Coronary artery (tissue), 2 donors: ENCODE measurements at places on chromosomes 3 and 15.

DNA sequence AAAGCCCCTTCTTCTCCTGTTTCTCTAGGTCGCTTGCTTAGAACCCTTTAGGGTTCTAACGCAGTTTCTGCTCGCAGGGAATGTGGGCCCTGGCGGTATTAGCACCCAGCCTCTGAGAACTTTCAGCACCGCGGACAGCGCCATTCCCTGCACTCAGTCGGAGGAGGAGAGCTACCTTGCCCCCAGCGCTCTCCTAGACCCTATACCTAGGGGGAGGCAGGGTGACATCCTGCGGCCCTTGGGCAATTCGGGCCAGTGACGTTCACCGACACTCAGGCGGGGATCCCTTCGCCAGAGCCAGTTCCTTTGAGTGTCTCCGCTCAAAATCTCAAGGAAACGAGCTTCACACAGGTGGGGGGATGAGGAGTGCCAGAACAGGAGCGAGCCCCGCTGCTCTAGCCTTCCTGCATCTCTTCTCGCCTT, 1.3 kb downstream of the SLC7A14 start:
- no peak for DNase-seq

GRCh38 chr3:64140651-64141050, 84.6 kb downstream of the PRICKLE2 start:
- DNase-seq, result no peak

DNA sequence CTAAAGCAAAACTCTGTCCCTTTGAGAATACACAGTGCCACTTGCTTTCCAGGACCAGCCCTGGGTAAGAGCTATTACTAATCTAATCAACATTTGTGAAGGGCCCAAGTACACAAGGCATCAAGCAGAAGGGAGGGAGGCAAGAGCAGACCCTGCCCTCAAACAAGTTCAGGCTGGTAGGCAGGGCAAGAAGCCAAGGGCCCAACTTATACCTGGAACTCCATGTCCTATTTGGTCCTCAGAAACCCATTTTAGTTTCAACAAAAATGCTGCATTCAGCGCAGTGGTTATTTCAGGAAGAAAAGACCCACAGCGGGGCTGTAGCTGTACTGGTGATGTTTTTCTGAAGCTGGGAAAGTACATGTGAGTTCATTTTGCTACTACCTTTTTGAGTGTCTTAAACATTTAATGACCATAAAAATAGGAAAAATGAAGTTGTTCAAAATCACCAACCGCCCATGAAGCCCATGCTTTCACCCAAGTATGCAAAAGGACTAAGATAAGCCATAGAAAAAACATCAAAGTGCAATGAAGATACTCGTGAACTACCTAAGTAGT, 2.8 kb downstream of the RPS17 start:
- no peak for DNase-seq

GRCh38 chr3:22231061-22231460, 480.1 kb upstream of the ZNF385D start:
- no peak for DNase-seq

- no peak for DNase-seq
Observed at GRCh38 chr3:130839813-130840212, 54.1 kb upstream of the ATP2C1 start.

GRCh38 chr15:60822403-60822802, 343.5 kb upstream of the ICE2 start:
- no peak for DNase-seq

GRCh38 chr15:82587805-82588204, 47.5 kb upstream of the RPS17 start:
- DNase-seq, result no peak

GRCh38 chr3:16765661-16766060, 119.1 kb upstream of the PLCL2 start:
- DNase-seq, result no peak

DNA sequence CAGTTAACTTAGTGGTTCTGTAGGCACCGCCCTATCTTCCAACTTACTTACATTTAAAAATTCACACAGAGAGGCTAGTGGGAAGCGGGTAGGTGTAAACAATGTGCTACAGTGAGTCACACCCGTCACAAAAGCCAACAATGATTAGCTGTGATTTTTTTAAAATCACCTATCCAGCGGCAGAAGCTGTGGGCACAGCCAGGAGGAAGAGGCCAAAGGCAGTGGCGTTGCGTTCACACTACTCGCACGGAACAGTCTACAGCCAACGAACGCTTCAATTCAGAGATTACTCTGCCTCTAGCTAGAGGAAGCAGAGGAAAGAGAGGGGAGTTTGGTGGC, 2.5 kb upstream of the NLGN1 start:
- DNase-seq, result no peak

- DNase-seq, result no peak
Observed at GRCh38 chr3:57977818-57978235, 30.4 kb upstream of the FLNB start.

GRCh38 chr15:67509918-67510317, 11.0 kb upstream of the C15orf61 start:
- DNase-seq, result no peak

DNA sequence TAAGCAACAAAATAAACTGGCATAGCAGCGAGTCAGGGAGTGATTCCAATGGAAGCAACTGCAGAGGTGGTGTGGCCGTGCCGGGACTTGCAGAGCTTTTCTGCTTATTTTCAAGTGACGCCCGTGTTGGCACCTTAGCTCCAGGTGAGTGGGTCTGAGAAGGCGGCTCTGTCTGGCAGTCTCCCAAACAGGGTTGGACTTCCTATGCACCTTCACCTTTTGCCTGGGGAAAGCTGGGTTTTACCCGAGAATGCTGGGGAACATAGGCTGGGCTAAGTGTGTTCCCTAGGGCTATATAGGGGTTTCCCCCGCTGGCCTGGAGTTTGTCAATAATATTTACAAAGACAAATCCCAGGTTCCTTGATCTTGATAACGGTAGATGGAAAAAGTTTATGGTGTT, 179.9 kb upstream of the TBL1XR1 start:
- no peak for DNase-seq

DNA sequence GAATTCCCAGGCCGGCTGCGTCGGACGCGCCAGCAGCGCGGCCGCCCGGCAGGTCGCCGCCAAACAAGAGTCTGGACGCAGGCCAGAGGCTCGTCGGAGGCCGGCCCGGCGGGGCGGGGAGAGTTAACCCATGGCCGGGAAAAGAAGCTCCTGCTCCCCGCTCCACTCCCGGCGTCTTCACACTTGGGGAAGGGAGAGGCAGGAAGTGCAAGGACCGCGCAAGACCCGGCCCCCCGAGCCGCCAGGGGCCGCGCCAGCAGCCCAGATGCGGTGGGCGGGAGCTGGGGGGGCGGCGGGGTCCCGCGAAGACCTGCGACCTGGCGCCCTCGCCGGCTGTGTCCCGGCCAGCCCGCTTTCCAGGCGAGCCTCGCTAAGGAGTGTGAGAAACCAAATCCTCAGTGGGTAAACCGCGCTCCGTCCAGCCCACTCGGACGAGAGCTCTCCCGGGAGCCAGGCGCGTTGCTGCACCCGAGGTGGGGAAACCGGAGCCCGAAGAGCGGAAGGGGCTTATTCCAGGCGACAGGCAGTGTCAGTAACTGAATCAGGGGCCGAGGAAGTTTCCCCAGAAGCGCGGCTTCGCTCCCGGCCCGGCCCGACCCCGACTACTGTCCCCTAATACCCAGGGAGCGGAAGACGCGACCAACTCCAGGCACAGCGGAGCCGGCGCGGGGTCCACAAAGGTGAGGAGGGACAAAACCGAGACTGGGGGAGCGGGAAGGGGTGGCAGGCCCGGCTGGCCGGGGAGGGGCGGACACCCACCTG, 721 bp downstream of the ADAMTS7 start:
- DNase-seq, result no peak

DNA sequence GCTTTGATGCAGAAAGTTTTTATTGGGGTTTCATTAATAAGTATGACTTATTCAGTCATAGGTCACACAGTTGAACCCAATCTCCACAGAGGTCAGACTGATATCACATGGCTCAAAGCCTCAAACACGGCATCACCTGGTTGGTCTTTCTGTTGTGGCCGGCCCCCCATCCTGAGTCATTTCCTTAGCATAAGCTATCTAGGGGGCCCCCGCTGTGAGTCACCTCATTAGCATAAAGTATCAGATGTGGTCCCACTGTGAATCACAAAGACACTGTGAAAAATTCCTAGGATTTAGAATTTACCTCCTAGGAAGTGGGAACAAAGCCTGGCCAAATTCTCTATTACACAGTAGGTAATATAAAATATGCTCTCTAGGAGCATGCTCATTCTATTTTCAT, 502.2 kb downstream of the PYDC2 start:
- DNase-seq, result no peak

DNA sequence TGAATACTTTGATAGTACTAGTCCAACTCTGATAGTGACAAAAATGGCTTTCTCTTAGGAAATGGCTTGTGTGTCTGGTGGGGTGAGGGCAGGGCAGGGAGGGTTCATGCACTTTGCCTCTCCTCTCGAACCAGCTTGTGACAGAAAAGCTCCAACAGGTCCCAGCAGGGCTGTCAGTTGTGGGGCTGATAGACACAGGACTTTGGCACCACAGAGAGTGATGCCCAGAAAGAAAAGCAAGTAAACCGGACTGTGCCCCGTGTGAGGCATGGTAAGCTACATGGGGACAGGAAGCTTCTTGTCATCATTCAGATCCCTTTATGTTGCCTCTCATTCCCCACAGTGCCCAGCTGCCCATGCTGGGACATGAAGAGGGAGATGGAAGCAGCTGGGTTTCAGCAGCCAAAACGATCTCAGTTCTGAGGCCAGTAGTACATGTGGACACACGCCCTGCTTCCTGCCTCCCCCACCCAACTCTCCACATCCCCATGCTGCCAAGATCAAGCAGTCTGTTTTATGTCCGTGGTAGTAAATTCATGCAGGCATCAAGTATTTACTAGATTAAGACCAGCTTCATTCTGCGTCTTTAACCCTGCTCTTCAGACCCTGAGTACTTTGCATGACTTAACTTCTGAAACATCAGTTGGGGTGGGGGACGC, 29.7 kb upstream of the LIPC start:
- DNase-seq, result no peak

- DNase-seq, result no peak
Observed at GRCh38 chr3:114445233-114445632, 151.4 kb downstream of the TIGIT start.

- DNase-seq, result peak; percentile 98
Observed at GRCh38 chr3:172153335-172153861, 114.0 kb downstream of the FNDC3B start.

DNA sequence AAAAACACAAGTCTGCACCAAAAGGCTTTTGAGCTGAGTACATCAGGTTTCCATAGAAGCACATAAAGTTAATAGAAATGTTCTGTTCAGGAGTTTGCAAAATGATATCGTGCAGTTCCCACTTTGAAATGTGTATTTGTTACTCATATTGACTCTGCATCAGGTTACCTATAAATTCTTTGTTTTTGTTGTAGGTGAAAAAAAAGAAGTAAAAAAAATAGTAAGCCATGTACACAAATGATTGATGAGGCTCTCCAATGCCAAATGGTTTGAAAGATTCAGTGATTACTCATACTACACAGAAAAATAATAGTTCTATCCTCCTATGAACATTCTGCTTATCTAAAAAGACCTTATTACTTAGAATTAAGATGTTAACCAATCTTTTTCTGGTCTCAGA, 287.3 kb upstream of the MME start:
- no peak for DNase-seq

- no peak for DNase-seq
Observed at GRCh38 chr15:56942118-56942517, 23.7 kb downstream of the TCF12 start.

GRCh38 chr3:175159202-175159601, 300.1 kb downstream of the NAALADL2 start:
- DNase-seq, result no peak

DNA sequence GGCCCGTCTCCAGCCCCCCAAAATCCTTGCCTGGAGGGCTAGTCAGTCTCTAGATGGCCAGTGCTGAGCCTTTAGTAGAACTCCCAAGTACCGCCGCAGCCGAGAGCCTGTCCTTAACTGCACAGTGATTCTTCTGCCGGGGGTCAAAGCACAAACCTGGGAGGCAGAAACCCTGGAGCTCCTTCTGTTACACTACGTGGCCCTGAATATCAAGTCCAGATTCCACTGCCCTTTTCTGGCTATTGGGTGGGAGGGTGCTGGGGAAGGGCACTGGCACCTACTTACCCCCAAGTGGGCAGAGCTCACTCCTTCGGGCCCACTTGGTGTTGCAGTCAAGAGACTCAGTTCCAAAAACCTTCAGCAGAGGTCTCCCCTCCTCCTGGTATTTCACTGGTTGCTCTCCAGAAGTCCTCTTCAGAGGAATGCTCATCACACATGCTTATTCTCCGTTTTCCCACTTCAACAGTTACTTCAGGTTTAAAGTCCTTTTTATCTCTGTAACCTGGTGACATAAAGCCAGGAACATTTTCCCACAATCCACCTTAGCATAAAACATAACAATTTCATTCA, 10.8 kb downstream of the PDHB start:
- no peak for DNase-seq

DNA sequence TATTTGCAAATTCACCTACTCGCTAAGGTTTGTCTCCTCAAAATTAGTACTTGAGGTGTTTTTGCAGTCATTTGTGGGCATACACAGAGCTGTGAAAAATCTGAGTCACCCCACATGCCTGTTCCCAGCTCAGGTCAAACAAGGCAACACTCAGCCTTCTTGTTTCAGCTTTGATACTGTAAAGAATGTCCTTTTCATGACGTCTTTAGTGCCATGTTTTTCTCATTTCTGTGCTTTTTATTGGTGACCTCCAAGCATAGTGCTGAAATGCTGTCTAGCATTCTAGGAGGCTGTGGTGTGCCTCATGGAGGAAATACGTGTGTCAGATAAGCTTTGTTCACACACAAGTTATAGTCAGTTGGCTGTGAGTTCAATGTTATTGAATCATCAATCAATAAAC, 8.8 kb downstream of the CAPN3 start:
- no peak for DNase-seq

GRCh38 chr3:196013587-196014487, 68.1 kb downstream of the TFRC start:
- DNase-seq, result no peak

- DNase-seq, result no peak
Observed at GRCh38 chr15:83844742-83845141, 190.8 kb downstream of the ADAMTSL3 start.

GRCh38 chr15:59303633-59304032, 69.0 kb downstream of the MYO1E start:
- DNase-seq, result no peak

GRCh38 chr3:128784843-128785242, 58.9 kb downstream of the RAB7A start:
- no peak for DNase-seq

DNA sequence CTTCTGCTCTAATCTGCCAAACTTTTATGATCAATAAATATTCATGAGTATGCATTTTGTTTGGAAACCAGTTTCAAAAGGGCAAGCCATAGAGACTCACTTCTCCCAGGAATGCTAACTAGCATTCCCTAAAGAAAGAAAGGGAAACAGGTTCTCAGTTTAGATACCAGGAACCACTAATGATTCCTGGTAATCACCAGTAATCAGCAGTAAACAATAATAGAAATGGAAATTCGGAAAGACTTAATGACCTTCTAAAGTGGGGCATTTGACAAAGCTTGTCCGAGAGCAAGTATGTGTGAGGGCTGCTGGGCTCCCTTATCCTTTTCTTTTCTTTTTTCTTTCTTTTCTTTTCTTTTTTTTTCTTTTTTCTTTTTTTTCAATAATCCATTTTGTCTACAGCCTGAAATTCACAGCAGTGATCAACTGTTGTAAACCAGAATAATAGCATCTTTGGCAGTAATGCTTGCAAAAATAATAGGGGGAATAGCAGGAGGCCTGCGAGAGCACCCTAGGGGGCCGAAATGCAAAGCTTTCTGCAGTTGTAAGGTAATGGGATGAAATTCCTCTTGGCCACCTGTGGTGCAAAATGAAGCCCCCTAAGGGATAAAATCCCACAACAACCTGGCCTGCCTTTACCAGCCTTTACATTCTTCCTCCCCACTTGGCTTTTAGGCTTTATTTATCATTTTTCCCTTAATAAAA, 253.2 kb downstream of the ZPLD1 start:
- no peak for DNase-seq

GRCh38 chr3:141738891-141739363, 829 bp downstream of the RNF7 start:
- DNase-seq, result no peak
